ENCODE measurements at places on chromosomes 7 and 10.

GRCh38 chr10:81479316-81479715, 395.7 kb upstream of the NRG3 start:
- DNase-seq: no peak

DNA sequence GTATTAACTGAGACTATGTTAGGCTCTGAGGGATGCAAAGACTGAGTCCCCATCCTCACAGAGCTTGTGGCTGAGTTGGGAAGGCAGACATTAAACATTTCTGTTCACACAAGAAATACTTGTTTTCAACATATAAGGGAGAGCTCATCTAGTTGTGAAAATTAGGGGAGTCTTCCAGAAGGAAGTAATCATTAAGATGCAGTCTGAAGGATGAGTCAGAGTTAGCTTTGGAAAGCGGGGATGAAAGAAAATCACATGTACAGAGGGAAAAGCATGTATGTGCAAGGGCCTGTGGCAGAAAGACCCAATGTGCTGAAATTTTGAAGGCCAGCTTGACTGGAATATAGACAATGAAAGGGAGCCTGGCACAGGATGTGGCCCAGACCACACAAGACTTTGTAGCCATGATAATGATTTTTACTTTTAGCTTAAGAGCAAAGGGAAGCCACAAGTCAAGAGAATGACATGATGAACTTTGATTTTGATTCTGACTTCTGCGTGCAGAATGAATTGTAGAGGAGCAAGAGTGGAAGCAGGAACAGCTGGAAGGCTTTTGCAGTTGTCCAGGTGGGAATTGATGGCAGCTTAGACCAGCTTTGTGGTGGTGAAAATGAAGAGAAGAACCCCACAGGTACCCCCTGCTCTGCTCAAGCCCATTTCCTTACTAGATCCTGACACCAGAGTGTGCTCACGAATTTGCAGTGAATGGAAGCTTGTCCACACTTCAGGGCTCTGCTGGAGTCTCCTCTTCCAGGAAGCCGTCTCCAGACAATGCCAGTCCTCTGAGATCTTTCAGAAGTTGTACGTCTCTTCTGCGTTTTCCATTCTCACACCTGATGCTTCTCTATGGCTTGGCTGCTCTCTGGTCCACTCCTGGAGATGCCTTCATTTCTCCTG, 115.6 kb downstream of the ATXN7L1 start:
- DNase-seq: no peak

DNA sequence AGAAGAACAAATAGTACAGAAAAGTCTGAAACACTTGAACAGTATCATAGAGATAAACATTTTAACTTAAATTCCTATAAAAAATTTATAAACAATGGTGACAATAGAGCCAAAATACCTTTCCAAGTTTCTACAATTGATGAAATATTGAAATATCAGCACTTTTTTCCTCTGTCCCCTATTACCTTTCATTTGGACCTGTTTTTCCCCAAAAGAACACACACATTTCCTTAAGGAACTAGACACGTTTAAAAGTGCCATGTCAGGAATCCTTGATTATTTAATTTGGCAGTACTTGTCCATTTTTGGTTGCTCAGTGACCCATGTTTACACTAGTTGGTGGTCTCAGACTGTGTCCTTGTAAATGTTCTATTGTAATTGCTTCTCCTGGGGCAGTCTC, 162.6 kb downstream of the CTNNA3 start:
- DNase-seq: no peak

GRCh38 chr7:45888993-45889366, 692 bp downstream of the IGFBP1 start:
- DNase-seq: no peak

GRCh38 chr10:110806335-110806734, 65.4 kb upstream of the PDCD4 start:
- no peak for DNase-seq

GRCh38 chr10:70779511-70780369, 5.4 kb downstream of the TBATA start:
- no peak for DNase-seq

DNA sequence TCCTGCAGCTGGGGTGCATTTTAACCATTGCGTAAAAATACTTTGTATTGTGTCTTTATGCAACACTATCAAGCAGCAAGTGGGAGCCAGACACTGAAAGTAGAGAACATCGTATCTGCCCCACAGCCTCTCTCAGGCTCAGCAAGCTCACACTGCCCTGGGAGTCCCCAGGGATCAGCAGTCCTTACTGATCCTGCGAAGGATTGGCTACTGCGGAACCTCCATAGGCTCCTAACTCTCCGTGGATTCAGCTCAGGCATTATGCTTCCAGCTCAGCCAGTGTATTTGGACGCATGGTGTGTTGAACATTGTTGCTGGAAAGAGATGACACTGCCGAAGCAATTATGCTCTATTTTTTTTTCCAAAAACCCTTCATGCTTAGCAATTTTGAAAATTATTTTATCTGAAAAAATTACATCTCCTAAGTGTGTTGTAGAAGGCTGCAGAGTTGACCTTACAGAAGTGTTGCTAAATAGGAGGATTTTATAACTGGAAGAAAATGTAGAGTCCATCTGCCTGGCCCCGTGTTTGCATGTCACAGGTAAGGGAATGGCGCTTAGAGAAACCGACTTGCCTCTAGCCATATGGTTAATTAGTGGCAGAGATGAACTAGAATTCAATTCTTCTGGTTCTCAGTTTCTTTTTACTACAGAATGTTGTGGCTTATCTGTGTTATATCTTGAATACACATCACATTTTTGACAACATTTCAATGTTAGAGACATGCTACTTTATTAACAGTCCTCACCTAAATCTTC, 276.4 kb upstream of the COBL start:
- no peak for DNase-seq

Measured in GM12878 (cell line).